ENCODE measurements at places on chromosomes 13 and 19.

DNA sequence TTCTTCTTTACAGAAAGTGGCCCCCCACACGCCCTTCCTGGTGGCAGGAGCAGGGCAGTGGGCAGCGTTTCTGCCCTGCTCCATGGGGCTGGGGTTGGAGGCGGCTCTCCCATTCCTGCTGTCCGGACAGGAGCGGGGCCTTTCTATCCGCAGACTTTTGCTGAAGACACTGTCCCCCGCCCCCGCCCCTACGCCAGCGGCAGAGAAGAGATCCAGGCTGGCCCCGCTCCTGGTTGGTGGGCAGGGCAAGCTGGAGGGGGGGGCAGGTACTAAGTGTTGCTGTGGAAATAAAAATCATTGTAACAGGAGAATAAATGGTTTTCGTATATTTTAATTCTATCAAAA is 81.7 kb downstream of the ZNF429 start:
- DNase-seq, result no peak

DNA sequence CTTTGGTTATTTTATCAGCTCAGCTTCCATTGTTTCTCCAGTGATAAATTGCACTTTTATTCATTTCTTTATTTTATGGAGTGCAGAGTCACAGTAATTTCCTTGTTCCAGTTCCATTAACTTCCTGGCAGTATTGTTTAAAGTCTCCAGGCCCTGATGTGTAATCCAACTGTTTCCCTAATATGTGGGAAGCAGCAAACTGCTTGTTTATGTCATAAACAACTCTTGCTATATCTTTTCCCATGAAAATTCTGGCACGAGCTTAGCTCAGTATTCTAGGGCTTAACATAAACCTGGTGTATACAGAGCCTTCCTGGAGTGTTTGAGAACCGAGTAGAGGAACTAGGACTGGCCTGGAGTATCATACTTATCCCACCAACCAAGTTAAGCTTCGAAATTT is 83.5 kb upstream of the ARGLU1 start:
- DNase-seq, result no peak

DNA sequence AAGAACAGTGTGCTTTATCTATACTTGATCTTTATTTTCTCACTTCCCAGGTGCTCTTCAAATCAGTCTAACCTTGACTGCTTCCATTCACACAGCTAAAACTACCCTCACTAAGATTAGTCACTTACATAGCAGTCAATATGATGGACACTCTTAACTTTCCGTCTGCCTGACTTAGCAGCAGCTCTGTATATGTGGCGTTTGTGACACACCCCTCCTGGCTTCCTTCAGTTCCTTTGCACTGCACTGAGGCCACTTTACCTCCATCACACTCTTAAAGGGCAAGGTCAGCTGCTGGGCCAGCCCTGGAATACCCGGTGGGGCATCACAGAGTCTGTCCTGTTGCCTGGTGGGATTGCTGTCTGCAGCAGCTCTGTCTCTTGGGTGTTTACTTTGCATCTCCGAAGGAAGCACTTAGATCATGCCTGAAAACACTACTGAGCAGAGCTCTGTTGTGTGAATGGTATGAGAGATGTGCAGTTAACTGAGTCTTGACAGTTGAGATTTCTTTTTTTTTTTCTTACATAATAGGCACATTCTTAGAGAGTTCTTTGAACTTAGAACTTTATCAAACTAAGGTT is 35.6 kb upstream of the IL17D start:
- DNase-seq, result no peak

- no peak for DNase-seq
These were observed 189.9 kb downstream of the SPRY2 start for GRCh38 chr13:80151016-80151415.

DNA sequence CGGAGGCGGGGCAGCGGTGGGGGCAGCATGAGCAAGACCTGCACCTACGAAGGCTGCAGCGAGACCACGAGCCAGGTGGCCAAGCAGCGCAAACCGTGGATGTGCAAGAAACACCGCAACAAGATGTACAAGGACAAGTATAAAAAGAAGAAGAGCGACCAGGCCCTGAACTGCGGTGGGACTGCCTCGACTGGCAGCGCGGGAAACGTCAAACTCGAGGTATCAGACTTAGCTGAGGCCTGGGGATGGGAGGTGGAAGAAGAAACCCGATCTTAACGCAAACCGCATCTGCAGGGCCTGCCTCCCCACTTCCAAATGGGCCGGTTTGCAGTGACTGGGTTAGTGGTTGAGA is 693 bp downstream of the RFXAP start:
- DNase-seq, result peak; percentile 73

GRCh38 chr13:69291292-69291906 is 816.2 kb upstream of the ATXN8OS start:
- DNase-seq, result no peak
